CD4-positive, alpha-beta T cell treated with Interleukin-15 for 1 hour (primary cell): ENCODE measurements at places on chromosomes 2 and 18.

DNA sequence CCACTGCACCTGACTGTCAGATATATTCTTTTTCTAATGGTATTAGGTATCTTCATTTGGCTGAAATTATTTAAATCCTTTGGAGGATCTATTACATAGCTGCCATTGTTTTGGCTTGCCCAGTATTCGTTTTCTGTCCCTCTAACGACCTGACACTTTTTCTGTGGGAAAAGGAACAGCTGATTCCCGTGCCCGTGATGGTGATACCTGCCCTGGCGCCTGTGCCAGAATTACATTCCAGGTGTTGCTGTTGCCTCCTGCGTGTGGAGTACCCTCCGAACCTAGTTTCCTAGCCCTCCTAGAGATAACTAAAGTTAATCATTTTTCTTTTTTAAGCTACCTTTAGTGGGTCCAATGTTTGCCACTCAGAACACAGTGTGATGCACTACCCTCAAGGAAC lies 14.0 kb downstream of the HOXD1 start:
- no peak for DNase-seq

GRCh38 chr2:8138923-8139667 lies 542.8 kb upstream of the ID2 start:
- no peak for DNase-seq

- no peak for DNase-seq
Observed at GRCh38 chr2:201203916-201204654, 21.1 kb downstream of the CASP10 start.

GRCh38 chr18:42530276-42530675 lies 575.2 kb downstream of the PIK3C3 start:
- no peak for DNase-seq

DNA sequence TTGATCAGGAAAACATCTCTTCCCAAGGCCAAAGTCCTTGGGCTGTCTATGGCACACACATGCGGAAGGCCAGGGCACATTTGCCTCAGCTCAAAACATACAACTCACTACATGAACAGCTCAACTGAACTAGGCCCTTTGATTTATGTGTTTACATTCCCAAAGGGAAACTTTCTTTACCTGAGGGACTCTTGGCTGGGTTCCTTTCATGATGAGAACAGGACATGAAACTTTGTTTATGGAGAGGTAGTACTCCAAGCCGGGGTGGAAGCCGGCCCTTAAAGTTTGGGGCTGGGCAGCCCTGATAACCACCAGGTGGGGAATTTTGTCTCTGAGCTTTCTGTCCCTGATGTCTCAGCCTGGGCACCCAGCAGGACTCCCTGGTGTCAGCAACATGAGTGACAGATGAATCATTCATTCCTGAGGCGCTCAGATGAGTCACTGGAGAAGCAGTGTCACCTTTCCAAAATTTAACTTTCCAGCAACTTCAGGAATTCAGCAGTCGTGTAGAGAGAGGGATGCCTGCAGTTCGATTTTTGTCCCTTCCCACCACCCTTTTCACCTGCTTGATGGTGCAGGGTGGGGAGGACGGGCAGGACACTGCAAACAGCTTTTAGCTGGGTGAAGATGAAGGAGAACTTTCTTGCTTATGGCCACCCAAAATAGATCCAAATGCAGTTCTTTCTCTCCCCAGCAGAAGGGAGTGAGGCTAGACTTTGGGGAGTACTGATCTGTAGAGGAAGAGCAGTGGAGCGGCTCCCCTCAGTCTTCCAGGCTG lies 331.6 kb downstream of the DYSF start:
- no peak for DNase-seq

GRCh38 chr18:24103320-24104021 lies 35.4 kb upstream of the CABYR start:
- DNase-seq: no peak

- DNase-seq: no peak
Observed at GRCh38 chr2:105691947-105692390, 52.7 kb upstream of the NCK2 start.

- no peak for DNase-seq
Observed at GRCh38 chr2:9781252-9781651, 62.0 kb upstream of the TAF1B start.

DNA sequence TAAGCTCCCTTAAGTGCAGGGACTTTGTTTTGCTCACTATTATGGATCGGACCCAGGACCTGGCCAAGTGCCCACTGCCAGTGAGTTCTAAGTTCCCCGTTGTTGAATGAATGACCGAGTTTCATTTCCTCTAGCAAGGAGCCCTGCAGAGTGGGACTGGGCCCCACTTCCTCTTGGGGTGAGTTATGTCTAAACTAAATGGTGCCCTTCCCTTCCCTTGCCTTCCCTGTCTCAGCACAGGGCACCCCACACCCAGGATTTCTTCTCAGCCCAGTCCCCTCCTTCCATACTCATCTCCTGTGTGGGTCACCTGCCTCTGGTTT lies 195.3 kb upstream of the HS6ST1 start:
- peak; percentile 53 for DNase-seq

DNA sequence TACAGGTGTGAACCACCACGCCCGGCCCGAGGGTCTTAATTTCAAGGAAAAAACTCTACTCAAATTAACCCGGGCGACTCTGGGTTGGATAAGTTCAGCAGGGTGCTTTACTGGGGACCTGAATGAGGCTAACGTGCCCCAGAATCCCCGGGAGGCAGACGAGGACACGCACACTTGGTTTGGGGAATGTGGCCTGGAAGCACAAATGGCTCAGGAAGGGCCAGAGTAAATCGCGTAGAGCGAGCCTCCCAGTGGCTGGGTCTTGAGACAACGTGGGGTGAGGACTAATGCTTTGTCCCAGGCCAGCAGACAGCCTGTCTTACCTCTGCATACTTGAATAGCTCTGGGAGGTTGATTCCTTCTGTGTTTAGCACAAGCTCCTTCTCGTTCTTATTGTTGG lies 75.8 kb downstream of the POLR1A start:
- DNase-seq: no peak

- DNase-seq: peak; percentile 85
Observed at GRCh38 chr18:75070625-75071483, 138.1 kb downstream of the PTGR3 start.

GRCh38 chr2:98782570-98782969 lies 51.6 kb upstream of the MGAT4A start:
- DNase-seq: no peak

- DNase-seq: no peak
Observed at GRCh38 chr2:163610817-163611556, 124.8 kb downstream of the FIGN start.

GRCh38 chr2:151808258-151809072 lies 19.8 kb downstream of the ARL5A start:
- no peak for DNase-seq

- DNase-seq: no peak
Observed at GRCh38 chr2:127150996-127151395, 44.0 kb upstream of the BIN1 start.

DNA sequence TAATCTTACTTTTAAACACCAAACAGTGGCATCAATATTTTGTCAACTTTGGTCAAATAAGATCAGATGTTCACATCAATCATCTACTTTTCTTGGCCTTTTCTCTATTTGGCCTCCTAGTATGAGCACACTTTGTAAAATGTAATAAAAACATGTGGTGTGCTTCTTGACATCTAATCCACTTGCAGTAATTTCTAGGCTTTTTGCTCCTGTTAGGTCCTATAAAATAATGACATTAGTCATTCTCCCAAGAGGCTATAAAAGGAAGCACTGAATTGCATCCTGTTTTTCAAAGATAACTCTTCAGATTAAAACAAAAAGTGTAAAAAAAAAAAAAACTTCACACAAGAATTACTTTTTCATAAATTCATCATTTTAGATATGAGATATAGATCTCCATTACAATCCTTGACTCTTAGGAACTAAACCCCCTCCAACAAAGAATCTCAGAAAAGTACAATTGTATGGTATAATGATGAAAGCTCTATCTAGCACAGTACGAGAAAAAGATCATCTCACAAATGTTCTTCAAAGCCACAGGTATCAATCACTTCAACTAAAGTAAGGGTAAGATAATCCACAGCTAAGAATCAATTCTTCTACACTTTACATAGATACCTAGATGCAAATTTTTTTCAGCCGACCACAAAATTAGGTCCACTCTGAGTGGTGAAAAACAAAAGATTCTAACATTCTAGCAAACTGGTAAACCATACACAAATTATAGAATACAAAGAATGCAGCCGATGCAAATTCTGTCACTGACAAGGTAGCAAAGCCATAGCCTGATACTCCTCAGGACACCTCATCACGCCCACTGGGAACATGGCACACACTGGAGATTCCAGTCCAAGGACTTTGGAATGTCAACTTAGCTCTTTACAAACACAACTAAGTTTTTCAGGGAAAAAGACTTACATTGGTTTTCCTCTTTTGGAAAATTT lies 2.7 kb downstream of the BCL2 start:
- DNase-seq: no peak

GRCh38 chr2:113910110-113910717 lies 20.3 kb downstream of the ACTR3 start:
- DNase-seq: no peak

DNA sequence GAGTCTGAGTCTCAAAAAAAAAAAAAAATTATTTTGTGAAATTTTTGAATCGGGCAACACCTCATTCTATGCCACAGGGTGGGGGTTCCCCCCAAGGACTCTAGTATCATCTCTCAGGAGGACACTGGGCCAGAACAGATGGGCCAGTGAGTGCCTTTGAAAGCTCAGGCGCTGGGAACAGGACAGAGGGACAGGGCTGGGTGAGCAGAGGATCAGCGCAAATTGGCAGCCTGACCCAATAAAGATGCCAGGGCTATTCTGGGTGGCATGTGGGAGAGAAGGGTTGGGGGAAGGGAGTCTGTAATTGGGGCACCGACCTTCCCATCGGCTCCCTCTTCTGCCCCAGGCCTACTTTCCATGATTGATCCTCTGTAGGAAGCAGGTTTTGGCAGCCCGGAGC lies 44.0 kb downstream of the KIF3C start:
- DNase-seq: no peak

- DNase-seq: no peak
Observed at GRCh38 chr18:42533009-42533575, 578.1 kb downstream of the PIK3C3 start.

- DNase-seq: peak; percentile 66
Observed at GRCh38 chr2:28449488-28450395, 46.1 kb upstream of the PLB1 start.

GRCh38 chr2:28394331-28394877 lies 1.7 kb downstream of the FOSL2 start:
- DNase-seq: peak; percentile 50

- DNase-seq: no peak
Observed at GRCh38 chr18:5456577-5457461, 87.0 kb downstream of the EPB41L3 start.

DNA sequence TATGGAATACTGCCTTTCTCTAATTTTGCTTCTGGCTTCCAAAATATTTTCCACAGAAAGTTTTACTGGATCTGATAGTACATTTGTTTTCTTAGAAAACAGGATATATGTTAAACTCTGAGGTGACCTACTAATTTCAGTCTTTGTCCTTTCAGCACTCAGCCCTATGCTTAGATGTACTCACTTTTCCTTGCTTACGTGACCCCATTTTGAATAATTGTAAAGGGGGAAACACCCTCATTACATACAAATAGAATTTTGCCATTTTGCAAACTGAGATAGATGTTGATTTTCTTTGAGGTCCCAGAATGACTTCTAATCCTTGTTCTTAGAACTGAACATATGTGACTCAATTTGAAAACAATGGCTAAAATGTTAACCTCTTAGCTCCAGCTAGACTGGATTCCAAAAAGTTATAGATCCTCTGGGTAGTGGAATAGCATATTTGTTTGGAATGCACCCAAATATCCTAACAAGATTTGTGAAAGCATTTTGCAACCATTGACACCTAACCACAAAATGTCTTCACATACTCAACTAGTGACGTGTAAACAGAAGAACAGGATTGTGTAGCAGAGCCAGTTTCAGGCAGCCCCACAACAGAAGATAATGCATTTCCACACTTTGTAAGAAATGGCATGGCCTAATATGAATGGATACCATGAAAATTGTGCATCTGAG lies 44.8 kb upstream of the EHBP1 start:
- DNase-seq: no peak

DNA sequence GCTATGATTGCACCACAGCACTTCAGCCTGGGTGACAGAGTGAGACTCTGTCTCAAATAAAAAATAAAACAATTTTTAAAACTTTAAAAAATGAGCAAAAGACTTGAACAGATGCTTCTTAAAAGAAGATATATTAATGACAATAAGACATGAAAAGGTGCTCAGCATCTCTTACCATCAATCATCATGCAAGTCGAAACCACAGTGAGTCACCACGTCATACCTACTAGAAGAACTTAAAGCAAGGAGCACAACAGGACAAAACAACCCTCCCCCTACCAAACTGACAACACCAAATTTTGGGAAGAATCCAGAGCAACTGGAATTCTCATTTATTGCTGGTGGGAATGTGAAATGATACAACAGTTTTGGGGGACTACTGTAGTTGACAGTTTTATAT lies 251.6 kb downstream of the BCL2 start:
- no peak for DNase-seq

GRCh38 chr2:222033541-222033940 lies 265.3 kb downstream of the PAX3 start:
- no peak for DNase-seq

DNA sequence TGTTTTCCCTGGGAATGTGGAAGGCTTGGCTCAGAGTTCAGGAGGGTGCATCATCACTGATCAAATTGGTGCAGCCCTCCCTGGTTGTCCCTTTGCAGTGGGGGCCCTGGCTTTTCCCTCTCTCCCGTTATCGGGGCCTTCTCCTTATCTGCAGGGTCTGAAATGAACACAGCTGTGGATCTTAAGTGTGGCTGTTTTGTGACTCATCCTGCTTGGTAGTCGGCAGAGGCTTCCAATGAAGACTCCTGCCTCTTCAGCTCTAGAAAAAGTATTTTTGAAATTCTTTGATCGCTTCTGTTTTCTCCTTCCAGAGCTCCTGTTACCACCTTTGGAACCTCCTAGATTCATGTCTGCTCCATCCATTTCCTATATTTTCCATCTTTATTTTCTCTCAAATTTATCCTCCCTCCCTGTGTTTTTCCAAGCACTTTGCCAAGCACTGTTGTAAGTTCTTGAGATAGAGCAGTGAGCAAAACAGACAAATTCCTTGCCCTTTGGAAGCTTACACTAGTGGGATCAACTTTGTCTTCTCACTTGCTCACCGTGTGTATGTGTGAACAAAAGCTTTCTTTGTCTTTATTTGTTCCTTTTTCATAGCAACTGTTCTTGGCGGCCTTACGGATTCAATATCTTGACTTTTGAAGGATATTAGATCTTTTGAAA lies 45.7 kb downstream of the RALB start:
- no peak for DNase-seq

GRCh38 chr2:11634584-11634983 lies 35.4 kb downstream of the NTSR2 start:
- no peak for DNase-seq
